ENCODE measurements at places on chromosomes 3 and 15. TPM values are rescaled to one million over a fixed set of nuclear protein-coding genes. Genes with fewer than 3 reads are reported as not detected.

- DNase-seq, result no peak
Observed at GRCh38 chr3:45997942-45998341, 2.3 kb upstream of the FYCO1 start.

DNA sequence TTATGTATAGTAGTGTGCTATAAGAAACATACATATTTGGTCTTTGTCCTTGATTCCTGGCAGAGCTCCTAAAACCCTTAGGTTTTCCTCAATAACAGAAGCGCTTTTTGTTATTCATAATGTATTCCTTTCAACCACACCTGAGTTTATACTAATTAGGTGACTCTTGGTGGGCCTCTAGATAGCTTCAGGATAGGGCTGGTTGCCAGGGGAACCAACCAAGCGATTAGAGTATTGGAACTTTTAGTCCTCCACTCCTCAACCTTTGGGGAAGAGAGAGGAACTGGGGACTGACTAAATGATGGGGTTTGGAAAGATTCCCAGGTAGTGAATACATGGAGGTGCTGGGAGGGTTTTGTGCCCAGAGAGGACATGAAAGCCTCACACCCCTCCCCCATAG, 24.6 kb downstream of the TMCC1 start:
- DNase-seq, result no peak

DNA sequence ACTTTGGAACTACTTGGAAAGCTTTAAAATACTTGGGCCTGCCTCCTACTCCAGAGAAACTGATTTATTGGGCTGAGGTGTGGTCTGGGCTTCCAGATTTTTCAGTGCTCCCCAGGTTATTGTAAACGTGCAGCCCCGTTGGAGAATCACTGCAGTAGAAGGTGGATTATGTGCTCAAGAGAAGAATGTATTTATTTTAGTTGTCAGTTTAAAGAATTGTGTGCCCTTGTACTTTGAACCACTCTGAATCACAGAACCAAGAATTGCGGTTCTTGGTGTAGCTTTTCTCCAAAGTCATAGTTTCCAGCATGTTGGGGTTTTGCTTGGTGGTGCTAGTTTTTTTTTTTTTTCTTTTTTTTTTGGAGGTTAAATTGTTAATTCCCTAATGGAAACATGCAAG, 1.6 kb downstream of the TATDN2 start:
- DNase-seq, result no peak

DNA sequence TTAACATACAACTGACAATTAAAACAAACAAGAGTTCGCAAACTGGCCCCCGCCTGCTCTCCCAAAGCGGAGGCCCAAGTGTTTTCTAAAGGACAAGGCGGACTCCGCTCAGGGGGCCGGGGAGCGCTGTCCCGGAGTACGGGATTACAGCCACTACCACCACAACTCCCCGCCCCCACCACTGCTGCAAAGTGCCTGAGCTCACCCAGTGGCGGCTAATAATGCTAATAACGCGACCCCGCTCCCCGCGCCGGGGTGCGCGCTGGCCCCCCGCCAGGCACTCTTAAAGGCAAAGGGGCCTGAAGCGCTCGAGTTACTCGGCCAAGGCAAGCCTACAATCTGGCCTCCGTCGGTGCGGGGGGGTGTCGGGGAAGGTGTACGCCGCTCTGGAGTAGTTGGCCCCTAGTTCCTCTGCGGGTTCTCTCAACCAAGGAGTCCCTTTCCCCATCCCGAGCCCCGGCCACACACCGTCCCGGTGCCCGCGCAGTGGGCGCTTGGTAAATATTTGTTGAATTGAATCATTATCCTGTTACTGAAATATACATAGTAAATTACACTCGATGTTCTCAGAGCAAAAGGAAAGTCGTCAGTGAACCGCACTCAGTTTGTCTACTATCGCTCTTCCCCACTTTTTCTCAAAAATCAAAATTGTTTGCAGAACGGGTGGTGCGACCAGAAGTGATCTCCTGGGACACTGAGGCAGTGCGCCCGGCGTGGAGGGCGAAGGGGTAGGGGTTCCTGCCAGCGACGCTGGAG, 827 bp downstream of the WNT5A start:
- peak; percentile 79 for DNase-seq

GRCh38 chr3:38623539-38623938, 25.9 kb downstream of the SCN5A start:
- DNase-seq, result peak; percentile 46

Gene PLA2G4B
- 4.2 TPM for total RNA-seq
